ENCODE measurements at places on chromosomes 4 and X.

DNA sequence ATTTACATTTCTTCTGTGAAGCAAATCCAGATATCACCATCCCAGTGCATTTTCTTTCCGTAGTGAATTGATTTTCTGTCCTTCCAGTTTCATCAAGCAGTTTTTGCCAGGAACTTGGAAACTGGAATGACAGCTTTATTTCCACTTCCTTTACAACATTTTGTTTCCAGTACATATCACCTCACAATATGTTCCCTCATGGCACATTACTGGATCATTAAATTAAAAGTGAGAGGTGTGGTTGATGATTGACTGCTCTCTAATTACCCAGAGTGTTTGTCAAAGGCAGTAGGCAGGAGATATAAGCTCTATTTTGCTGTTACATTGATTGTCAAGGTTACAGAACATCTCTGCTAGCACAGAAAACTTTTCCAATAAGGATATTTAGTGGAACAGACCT is 22.3 kb upstream of the ACE2 start:
- DNase-seq = no peak

- peak; percentile 50 for DNase-seq
Observed at GRCh38 chr4:186485561-186486062, 69.8 kb downstream of the MTNR1A start.

GRCh38 chr4:16597443-16597842 is 301.0 kb downstream of the LDB2 start:
- DNase-seq = no peak

DNA sequence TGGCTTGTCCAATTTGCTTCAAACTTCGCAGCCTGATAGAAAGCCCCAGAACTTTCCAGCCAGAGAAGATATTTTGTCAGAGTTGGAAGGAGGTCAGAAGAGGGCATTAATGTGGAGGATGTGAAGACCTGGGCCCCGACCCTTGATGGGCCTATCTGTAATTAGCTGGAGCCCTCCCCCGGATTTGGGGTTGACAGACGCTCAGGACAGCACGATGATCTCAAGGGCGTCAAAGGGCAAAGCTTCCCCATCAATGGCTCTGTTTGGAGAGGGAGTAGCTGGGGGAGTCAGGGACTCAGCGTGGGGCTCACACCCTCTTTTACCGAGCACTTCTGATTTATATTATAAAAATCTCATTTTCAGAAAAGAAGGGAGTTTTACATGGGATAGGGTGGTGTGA is 59.0 kb upstream of the PPP2R3B start:
- no peak for DNase-seq

DNA sequence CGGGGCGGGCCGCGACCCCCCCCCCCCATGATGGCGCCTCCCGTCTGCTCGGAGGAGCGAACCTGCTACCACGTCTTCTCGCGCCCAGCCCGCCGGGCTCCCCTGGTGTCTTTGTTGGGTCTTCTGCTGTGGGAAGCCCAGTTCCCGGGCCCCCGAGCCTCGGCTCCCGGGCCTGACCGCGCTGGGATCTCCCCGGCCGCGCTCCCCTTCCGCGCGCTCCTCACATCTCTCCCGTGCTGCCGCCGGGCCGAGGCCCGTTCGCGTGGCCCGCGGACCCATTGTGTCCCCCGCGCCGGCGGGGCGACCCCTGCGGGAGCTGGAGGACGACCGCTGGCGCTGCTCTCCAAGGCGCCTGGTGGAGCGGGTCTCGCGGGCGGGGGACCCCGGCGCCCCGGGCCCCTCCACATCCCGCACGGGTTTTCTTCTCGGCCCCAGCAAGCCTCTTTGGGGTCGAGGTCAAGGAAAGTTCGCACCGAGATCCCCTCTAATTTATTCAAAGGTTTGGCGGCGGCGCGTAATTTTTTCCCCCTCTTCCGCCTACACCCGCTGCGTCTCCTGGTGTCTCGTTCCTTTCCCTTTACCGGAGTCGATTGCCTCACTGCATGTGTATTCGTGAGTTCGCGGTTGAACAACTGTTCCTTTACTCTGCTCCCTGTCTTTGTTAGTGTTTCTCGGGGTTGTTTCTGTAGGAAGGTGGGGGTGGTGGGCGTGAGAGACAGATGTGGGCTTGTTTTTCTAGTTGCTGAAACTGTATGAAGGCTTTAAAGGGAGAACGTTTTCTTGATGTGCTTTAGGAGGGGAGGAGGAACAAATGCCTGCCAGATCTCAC is 770 bp downstream of the SMAD1 start:
- peak; percentile 78 for DNase-seq

DNA sequence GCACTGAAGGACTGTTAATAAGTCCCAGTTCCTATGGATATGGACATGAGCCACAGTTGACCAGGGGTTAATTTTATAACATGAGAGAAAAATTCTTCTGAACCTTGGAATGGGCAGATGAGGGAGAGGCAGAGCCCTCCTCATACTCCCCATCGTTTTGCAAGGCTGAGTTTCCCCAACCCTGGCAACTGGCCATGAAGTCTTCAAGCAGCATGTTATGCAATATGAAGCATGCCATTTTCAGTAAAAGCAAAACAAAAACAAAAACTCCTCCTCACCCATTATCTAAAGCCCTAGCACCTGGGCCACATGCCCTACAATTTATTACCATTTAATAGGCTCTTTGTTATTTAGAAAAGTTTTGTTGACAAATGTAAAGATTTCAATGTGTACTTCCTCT is 64.5 kb downstream of the GPC4 start:
- DNase-seq = peak; percentile 12

- peak; percentile 68 for DNase-seq
Observed at GRCh38 chrX:70592091-70592490, 147.5 kb downstream of the DLG3 start.
